Midbrain (tissue), 1 donor: ENCODE measurements at places on chromosomes 5 and 9.
A peak's percentile ranks its signal among the peaks of the same experiment; 100 is the strongest.

DNA sequence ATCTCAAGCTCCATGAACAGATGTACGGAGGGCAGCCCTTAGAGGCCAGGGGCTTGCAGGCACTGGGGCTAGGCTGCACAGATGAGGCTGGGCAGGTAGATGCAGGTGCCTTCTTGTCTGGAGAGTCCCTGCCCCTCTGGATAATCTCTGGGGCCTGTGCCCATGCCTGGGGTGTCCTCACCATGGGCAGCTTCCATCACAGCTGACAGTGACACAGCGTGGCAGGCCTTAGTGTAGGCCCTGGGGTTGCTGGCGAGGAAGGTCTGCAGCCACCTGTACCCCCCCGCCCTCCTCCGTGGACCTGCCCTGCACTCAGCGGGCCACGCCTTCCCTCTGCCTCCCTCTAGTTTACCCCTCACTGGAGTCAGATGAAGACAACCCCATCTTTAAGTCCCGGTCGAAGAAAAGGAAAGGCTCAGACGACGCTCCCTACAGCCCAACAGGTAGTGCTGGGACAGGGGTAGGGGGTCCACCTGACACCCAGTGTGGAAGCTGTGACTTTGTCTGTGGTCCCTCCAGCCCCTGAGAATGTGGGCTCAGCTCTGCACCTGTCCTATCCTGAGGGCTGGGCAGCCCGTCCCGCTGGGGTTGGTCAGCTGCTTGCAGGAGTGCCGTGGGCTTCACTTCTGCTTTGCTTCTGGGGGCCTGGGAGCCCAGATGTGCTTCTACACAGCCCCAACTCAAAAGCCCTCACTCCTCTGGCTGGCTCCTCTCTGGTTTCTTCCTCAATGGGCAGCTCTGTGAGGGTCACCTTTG is 98.4 kb downstream of the PHF2 start:
- DNase-seq = no peak

DNA sequence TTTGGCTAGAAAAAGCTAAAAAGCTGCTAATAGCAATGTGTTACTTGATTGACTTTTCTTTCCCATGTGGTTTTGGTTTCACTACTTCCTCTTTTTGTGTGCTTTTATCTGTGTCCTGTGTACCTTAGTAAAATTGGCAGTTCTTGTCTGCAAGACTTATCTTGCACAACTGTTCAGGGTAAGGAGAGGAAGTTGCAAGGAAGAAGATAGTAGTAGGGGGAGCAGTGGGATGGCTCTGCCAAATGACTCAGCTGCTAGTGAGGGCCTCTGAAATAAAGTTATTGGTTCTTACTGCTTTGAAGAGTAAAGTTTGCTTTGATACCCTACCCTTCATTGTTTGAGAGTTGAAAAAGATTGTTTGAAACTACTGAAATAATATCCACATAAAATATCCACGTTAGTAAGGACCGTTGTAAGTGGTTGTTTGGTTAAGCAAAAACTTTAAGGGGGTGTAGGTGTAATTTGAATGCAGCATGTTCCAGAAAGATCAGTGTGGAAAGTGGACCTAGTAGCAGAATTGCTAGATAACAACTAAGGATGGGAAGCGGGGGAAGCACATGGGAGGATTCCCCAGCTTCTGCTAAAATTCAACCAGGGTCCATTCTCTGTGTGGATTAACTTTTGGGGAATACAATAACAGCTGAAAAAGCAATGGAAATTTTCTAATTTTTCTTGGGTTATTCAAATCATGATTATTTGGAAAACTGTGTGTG is 123.5 kb downstream of the SCAMP1 start:
- peak; percentile 15 for DNase-seq

- peak; percentile 31 for DNase-seq
These were observed 8.8 kb downstream of the TENT4A start for GRCh38 chr5:6722015-6722414.

GRCh38 chr9:5976674-5977397 is 38.6 kb downstream of the RANBP6 start:
- DNase-seq = no peak

DNA sequence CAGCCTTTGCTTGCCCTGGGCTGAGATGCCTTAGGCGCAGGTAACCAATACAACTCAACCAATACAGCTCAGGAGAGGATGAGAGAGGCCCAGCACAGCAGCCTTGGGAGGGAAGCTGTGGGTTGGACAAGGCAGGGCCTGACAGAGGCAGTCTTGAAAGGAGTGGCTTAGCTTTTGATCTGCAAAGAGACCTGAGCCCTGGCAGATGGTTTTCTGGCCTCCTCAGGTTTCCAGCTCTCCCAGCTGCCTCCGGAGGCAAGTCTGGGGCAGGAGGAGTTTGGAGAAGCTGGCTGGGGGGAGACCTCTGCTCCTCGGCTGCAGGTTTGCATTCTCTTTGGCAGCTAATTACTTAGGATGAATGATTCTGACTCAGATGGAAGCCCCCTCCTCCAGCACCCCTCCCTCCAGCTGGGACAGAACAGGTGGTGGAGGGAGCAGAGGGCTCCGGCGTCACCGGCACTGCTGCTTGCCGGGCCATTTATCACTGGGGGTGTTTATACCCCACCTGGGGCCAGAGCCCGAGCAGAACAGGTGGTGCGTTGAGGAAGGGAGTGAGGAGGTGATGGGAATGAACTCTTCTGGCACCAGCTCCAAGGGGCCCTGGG is 50.8 kb downstream of the TSPAN17 start:
- DNase-seq = no peak

DNA sequence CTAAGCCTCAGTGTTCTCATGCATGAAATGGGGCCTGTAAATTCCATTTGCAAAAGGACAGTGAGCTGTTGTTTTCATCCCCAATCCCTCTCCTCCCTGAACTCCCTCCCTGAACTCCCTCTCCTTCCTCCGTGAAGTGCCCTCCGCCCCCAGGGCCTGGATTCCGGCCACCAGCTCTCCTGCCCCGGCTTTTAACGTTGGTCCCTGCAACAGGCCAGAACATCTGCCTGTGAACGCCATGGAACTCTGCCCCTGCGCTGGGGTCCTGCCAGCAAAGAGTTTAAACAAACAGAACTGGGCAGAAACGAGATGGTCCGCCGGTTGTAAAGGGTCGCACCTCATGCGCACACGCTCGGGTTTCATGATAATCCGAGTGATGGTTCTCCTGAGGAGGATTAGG is 62.4 kb downstream of the SMIM23 start:
- DNase-seq = no peak

- peak; percentile 49 for DNase-seq
These were observed 2.0 kb downstream of the CYFIP2 start for GRCh38 chr5:157267761-157268480.

GRCh38 chr5:146873186-146873917 is 5.2 kb downstream of the PPP2R2B start:
- DNase-seq = no peak

DNA sequence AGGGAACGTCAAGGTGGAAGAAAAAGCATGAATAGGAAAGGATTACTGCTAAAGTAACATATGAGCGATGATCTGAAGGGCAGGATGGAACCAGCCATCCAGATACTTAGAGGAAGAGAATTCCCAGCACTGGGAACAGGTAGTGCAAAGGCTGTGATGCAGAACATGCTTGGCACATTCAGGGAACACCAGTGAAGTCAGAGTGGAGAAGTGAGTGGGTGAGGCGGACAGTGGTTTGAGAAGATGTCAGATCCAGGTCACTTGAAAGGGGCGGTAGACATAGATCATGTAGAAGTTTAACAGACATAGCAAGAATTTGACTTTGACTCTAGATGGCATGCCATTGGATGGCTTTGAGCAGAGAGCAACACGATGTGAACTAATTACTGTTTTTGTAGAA is 374.2 kb downstream of the PDE4D start:
- DNase-seq = no peak

GRCh38 chr9:137761032-137761431 is 116.5 kb upstream of the CACNA1B start:
- DNase-seq = no peak

DNA sequence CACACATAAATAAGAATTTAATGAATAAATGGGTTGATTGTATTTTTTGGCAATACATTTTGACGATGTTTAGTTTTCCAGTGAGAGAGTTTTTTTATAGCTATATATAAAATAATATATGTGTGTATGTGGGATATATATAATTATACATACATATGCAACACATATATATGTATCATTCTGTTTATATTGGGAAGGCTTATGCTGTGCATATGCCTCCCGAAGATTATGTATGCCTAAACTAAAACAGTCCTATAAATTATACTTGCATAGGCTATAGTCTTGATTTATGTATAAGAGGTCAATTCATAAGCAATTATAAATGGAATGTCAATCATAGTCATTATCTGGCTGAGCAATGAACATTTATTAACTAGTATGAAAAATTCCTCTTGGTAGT is 151.3 kb upstream of the HMHB1 start:
- no peak for DNase-seq

- DNase-seq = no peak
These were observed 419.0 kb downstream of the GADD45G start for GRCh38 chr9:90023861-90024260.

DNA sequence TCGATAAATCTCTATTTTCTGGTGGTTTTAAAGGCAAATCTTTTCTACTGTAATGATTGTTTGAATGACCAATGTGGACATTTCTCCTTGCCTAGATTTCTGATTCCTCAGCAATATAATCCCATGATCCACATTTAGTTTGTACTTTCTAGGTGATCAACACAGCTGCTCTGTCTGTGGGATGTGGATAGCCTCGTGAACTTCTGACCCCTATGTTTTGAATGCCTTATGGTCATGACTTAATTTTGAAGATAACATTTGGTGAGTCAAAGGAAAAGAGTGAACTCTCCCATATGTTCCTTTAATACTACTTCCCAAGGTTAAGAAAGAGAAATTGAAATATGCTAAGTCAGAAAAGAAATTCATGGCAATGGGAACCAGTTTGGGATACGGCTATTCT is 147.5 kb downstream of the CAVIN4 start:
- no peak for DNase-seq

- DNase-seq = no peak
These were observed 3.1 kb downstream of the FAM163B start for GRCh38 chr9:133605856-133606707.

DNA sequence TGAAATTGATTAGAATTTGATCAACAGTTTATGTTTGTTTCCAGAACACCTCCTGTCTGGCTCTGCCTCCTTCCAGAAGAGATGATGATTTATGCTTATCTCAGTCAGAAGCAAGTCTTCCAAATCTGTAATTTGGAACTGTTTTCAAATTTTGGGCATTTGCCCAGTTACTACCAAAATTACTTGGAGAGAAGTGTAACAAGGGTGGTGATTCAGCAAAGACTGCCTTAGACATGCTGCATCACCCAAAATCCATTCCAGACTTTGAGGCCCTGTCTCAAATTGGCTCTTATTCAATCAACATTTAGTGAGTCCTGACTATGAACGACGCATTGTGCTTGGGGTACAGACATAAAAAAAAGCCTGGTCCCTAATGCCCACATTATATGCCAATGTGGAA is 89.4 kb downstream of the SH3TC2 start:
- no peak for DNase-seq

DNA sequence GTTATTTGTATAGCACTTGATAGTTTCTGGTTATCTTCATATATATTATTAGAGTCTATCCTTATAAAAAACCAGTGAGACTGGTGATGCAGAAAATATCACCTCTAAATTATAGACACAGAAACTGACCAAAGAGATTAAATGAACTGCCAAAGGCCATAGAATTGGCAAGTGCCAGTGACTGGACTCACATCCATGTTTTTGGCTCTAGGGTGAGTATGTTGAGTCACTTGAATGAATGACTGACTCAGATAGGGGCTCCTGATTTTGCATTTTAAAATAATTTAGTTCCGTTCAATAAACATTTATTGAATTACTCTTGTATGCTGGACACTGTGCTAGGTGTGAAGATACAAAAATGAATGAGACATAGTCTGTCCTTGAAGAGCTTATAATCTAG is 70.7 kb downstream of the NR2F1 start:
- DNase-seq = no peak

DNA sequence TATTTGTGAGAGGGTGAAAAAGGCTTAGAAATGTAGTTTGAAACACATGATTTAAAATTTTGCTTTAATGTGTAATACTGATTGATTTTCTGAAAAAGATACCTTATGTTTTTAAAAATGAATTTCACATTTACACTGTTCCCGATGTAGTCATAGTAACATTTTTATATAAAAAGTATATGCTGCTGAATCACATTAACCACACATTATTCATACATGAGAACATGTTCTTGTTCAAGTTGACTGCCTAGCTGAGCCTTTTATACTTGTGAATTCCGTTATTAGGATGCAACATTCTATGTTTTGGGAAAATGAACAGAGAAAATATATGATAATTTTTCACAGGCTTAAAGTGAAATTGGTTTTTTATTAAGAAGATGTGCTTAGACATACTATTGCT is 461.1 kb upstream of the NUDT12 start:
- DNase-seq = no peak

DNA sequence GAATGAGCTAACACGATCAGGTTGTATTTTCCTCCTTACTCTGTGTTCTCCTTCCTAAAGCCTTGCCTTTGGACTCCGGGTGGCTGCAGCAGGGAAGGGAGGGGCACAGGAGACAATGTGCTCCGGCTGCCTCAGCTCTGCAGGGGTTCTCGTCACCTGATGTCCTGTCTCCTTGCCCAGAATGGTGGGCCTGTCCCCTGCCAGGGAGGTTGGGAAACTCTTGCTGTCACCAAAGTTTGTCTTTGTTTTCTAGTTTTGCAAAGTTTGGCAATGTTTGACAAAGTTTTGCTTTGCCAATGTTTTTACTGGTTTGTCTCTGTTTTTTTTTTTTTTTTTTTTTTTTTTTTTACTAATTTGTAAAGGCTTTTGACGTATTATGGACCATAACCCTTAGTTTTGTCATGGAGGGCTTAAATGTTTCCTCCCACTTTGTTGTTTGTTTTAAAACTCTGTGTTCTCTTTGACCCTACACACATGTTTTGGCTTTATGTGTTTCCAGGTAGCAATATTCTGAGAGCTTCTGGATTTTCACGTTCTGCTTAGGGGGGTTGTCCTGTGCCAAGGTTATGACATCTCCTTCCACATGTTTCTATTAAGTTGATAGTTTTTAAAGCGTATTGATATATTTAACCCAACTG is 49.3 kb downstream of the GADD45G start:
- peak; percentile 50 for DNase-seq

- no peak for DNase-seq
These were observed 85.0 kb downstream of the STK10 start for GRCh38 chr5:172102913-172103626.

DNA sequence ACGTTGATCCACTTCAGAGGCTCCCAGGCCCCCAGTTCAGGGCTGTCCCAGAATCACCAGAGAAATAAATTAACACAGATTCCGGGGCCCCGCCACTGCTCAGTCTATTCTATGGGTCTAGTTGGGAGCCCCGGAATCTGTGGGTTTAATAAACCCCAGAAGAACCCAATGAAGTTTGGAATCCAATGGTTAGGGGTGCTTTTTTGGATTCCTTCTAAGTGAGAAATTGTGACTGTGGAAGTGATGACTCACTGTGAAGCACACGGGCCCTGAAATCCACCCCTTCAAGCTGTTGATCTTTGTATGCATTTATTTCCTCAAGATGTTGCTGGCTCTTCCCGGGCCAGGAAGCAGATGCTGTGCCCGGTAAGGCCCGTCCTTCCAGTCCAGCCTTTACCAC is 57.3 kb upstream of the SLC28A3 start:
- DNase-seq = no peak

GRCh38 chr5:139668064-139668880 is 20.1 kb downstream of the CXXC5 start:
- DNase-seq = peak; percentile 49
